GM12878 (cell line): ENCODE measurements at places on chromosomes 13 and 19. TPM values are rescaled to one million over a fixed set of nuclear protein-coding genes. Genes with fewer than 3 reads are reported as not detected.

The GIPR gene
- total RNA-seq: 22.1 and 25.6 TPM in 2 replicates

The ZNF442 gene
- total RNA-seq: 0.15 and 0.58 TPM in 2 replicates

The PSG4 gene
- total RNA-seq: not detected in 2 replicates

GRCh38 chr13:76868371-76868770 lies 17.8 kb downstream of the KCTD12 start:
- DNase-seq: no peak

GRCh38 chr19:2627855-2628254 lies 74.6 kb downstream of the GNG7 start:
- DNase-seq: no peak

DNA sequence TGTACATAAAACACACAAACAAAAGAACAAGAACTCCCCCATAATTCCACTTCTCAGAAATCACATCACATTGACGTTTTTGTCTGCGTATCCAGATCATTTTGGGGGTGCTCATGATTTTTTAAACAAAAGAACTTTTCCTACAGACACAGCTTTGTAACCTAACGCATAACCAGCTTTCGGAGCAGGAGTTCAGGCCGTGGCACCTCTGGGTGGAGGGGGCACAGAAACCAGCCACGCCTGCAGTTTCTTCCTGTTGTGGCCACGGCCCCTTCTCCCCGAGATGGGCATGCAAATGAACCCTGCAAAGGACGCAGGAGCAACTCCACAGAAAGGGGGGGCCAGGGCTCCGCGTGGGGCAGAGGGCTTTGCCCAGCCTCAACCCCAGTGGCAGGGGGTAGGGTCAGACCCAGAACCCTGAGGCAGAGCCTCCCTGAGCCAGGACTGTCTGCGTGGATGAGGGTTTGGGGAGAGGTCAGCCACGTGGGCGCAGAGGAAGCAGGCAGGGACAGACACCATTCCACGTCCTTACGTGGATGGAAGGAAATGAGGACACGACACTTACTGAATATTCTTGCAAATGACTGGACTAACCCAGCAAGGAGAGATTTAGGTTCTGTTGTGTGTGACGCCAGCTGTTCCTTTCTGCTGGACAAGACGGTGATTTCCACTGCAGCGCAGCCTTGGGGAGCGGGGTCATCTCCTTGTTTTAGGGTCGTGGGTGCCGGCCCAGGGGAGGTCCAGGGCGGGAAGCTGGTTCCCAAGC lies 64.4 kb downstream of the RASA3 start:
- DNase-seq: no peak
